ENCODE measurements at places on chromosomes 1 and 21.

DNA sequence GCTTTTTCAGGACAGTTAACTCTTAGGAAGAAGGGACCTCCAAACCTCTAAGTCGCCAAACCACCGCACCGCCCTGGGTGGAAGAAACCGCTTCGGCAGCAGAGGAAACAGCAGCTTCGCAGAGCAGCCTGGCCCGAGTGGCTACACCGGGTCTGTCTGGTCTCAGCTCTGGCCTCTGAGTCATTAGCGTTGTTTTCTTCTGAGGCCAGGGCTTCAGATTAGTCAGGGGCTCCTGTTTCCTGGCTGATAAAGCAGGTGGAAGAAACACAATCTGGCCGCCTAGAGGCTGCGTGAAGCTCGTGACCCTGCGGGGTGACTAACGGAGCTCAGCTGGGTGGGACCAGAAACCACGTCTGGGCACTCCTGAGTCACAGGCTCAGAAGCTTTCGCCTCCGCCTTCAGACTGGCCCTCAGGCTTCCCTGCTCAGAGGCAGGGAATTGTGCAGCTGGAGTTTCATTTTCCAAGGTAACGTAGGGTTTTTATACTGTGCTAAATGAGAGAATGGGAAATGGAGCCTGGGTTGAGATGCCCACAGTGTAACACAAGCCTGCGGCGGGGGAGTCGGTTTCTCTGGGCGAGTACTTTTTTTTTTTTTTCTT is 44.9 kb downstream of the CHAF1B start:
- H3K27ac ChIP-seq, result peak overlapping the region; percentile 78
- peak overlapping the region; percentile 33 for H3K4me3 ChIP-seq
- no peaks in the 10 kb centered on the region for H3K27me3 ChIP-seq
- peak; percentile 22 for DNase-seq

- no peak overlapping the region for H3K27ac ChIP-seq
- H3K4me3 ChIP-seq, result no peak overlapping the region
- DNase-seq, result no peak
- H3K36me3 ChIP-seq, result no peaks in the 10 kb centered on the region
- H3K4me1 ChIP-seq, result peaks cover 8% of the 10 kb centered on the region
These were observed 2.6 kb upstream of the LUZP1 start for GRCh38 chr1:23171181-23171755.

DNA sequence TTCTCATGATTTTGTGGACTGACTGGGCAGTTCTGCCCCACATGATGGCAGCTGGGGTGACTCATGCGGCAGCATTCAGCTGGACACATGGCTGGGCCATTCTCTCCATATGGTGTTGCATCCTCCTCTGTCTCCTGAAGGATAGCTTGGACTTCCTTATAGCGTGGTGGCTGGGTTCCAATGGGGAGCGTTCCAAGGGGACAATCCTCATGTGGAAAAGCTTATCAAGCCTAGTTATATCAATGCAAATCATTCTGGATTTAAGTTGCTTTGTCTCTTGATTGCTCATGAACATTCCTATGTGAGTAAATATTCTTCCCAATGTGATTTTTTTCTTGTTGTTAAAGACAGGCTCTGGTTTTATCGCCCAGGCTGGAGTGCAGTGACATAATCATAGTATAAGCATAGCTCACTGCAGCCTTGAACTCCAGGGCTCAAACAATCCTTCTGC is 13.2 kb upstream of the SLC2A1 start:
- no peaks in the 10 kb centered on the region for H3K27me3 ChIP-seq
- H3K4me3 ChIP-seq, result no peak overlapping the region
- peaks cover 10% of the 10 kb centered on the region for H3K4me1 ChIP-seq
- no peak overlapping the region for H3K27ac ChIP-seq
- DNase-seq, result no peak
- H3K36me3 ChIP-seq, result no peaks in the 10 kb centered on the region

- H3K36me3 ChIP-seq, result no peaks in the 10 kb centered on the region
- H3K4me3 ChIP-seq, result peak overlapping the region; percentile 47
- peak overlapping the region; percentile 51 for H3K27ac ChIP-seq
- DNase-seq, result no peak
- no peaks in the 10 kb centered on the region for H3K27me3 ChIP-seq
These were observed 21.0 kb upstream of the PIK3CD start for GRCh38 chr1:9630331-9631111.

DNA sequence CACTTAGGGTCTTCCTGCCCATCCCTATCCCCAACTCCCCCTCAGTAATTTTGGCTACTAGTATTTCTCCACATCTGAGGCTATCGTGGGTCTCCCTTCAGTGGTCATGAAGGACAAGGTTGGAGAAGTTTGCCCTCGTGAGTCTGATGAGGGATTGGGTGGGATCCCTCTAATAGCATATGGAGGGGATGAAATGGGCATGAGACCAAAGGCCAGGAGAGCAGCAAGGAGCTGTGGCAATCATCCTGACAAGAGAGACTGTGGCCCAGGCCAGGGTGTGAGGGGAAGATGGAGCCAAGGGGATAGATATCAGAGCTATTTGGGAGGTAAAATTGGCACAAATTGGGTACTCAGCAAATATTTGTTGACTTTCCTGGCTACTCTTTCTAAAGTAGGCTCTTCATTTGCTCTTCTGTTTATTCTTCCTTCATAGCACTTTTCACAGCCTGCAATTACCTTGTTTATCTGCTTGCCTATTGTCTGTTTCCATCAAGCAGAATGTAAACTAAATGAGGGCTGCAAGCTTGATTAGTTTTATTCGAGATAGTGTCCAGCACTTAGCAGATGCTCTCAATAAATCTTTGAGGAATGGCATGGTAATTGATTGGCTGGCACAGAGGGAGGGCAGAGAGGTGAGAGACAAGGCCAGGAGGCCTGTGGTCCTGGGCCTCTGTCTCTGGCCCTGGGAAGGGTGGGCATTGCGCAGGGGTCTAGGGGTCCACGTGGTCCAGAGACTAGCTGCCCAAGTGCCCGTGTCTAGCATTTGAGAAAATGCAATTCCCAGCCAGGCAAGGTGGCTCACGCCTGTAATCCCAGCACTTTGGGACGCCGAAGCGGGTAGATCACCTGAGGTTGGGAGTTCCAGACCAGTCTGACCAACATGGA is 1.5 kb upstream of the PLK3 start:
- peak overlapping the region; percentile 97 for H3K27ac ChIP-seq
- peaks cover 5% of the 10 kb centered on the region for H3K36me3 ChIP-seq
- no peak for DNase-seq

Measured in esophagus squamous epithelium (tissue), 5 donors.